RCC 7860 (cell line): ENCODE measurements at places on chromosomes 11 and 22.

DNA sequence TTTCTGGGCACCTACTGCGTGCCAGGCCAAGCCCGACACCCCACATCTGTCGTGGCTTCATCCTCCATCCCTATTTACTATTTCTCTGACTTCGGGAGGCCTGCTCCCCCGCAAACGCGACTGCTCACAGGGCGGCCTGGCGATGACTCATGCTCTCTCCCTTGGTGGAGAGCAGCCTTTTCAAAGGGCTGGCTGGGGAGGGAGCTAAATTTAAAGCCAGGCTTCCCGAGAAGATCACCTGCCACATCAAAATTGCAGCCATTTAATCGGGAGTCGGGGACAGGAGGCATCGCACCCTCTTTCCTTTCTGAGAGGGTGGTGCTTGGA, 24.9 kb upstream of the SHISAL1 start:
- DNase-seq = peak; percentile 43

GRCh38 chr11:69923196-69923595, 104.0 kb upstream of the FGF3 start:
- DNase-seq = no peak

- no peak for DNase-seq
Measured at GRCh38 chr11:41190437-41191082, 268.9 kb downstream of the LRRC4C start.

DNA sequence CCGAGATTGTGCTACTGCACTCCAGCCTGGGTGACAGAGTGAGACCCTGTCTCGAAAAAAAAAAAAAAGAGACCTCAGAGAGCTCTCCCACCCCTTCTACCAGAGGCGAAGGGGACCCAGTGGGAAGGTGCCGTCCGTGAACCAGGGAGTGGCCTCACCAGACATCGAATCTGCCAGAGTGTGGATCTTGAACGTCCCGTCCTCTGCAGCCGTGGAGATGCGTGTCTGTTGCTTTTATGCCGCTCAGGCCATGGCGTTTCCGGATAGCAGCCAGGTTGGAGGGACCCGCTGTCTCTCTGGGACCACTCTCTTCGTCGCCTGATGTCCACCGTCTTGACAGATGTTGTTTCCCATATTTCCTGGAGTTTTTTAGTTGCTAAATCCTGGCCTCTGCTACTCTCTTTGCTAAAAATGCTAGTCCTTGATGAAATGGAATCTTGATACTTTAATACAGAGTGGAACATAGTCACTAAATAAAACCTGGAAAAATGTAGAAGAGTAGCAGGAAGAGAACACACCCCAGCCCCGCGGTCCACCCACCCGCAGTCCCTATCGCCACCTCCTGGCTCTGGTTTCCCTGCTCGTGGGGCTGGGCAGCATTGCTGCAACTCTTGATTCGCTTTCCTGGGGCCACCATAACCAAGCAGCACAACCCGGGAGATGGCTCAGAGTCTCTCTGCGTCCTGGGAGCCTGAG, 12.0 kb upstream of the MUC6 start:
- DNase-seq = no peak

DNA sequence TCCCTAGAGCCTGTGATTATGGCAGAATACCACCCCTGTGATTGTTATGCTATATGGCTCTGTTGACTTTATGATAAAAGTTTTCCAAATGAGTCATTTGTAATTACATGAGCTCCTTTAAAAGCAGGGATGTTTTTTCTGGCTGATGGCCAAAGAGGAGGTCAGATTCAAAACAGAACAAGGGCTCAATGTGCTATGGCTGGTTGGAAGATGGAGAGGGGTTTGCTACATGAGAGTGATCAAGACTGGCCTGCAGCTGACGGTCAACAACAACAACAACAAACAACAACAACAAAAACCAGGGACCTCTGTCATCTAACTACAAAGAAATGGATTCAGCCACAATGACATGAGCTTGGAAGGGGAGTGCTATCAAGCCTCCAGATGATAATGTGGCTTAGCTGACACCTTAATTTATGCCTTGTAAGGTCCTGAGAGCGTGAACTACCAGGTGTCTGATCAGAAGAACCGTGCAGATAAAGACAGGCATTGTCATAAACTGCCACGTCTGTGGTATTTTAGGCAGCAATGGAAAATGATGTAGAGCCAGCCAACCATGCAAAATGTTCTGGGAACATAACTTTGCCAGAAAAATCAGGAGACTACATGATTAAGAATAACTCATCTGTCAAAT, 47.2 kb downstream of the PIWIL3 start:
- DNase-seq = peak; percentile 73

DNA sequence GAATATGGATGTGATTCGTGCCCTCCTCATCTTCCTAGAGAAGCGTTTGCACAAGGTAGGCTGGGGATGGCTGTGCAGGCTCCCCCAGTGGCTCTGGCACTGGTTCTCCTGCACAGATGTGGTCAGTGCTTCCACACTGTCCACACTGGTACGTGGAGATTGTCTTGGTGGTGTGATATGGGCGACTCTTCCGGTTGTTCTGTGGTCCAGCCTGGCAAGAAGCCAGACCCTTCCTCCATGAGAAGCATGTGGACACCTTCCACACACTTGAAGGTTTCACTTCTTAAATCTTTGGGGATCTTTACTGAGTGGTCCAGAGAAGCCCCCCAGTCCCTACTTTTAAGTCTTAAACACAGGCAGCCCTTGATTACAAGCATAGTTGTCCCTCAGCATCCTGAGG, 3.8 kb downstream of the RIC8A start:
- DNase-seq = no peak

DNA sequence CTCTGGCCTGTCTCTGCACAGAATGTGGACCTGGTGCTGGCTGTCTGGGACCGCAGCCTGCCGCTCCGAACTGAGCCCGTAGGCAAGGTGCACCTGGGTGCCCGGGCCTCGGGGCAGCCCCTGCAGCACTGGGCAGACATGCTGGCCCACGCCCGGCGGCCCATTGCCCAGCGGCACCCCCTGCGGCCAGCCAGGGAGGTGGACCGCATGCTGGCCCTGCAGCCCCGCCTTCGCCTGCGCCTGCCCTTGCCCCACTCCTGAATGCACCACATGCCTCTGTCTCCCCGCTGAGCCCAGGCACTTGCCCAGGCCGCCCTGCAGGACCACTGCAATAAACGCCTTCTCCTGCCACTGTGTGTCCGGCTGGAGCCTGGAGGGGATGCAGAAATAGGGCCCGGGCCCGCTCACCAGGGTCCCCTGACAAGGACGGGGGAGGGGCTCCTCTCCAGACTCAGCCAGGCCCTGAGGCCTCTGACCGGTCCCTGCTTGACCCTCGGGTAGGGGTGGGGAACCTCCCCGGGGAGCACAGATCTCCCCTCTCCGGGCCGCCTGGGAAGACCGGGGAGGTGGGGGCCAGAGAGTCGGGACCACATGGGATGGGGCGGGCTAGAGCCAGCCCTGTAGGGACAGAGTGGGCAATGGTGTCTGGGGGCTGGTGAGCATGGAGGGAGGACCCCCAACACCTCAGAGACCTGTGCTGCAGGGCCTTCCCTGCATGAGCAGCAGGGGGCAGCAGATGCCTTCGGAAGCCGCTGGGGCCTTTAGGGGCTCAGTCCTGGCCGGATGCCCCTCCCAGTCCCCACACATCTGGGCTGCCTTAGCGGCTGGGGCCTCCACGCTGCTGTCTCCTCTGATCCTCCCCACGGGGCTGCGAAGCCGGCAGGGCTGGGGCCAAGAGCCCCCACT, 1.4 kb upstream of the TNNI2 start:
- DNase-seq = no peak

DNA sequence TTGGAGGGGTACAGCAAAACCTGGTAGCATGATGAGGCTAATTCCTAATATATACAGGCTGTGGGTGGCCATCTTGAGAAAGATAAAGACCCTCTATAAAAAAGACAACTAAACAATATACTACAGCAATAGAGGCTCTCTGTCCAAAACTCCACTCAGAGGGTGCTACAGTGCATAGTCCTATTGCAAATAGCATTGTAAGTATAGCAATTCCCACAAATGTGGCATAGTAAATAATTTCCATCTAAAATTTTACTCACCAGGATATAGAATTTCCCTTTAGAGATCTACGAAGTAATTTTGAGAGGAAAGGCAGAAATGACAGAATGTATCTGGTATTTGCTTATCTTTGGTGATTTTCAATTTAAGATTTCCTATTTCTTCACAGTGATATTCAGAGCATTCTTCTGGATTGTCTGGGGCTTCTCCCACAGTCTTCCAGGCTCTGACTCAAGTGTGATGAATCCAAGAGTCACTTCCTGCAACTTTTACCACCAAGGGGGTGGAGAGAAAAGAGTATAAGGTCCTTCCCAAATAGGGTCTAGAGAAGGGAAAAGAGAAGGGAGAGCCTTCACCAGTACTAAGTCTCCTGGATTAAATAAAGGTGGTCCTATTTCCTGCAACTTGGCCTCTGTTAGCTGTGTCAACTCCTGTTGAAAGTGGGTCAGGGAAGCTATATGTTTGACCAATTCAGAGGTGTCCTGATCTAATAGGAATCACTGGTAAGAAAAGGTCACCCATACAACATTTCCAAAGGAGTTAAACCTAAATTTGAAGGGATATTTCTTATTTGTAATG, 1054.7 kb upstream of the CNTN5 start:
- peak; percentile 84 for DNase-seq

DNA sequence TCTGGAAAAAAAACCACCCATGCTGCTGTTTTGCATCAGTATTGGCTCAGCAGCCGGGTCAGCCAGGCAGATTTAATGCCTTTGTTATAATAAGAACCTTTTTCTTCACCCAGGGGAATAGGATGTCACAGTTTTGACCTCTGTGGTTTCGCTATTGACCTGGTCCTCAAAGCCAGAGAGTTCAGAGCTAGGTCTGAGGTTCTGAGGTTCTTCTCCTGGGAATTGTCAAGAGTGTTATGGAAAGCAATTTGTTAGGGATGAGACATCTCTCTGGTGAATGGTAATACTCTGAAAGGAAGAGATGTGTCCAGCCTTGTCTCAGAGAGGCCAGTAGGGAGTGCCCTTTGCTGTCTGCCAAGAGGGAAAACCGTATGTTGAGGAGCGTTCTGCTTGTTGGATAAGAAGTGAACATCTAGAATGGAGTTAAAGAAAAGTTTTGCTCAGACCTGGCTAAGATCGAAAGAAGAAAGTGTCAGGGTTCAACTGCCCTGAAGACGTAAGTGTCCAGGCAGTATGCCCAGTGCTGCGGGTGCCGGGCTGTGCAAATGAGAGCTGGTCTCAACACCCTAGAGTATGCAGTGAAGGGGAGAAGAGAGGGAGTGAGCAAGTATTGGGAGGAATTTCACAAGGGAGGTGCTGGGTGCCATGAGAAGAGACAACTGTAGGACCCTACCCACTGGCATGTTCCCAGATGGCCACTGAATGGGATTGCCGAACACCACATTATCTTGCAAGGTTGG, 150.9 kb upstream of the TTC12 start:
- no peak for DNase-seq

DNA sequence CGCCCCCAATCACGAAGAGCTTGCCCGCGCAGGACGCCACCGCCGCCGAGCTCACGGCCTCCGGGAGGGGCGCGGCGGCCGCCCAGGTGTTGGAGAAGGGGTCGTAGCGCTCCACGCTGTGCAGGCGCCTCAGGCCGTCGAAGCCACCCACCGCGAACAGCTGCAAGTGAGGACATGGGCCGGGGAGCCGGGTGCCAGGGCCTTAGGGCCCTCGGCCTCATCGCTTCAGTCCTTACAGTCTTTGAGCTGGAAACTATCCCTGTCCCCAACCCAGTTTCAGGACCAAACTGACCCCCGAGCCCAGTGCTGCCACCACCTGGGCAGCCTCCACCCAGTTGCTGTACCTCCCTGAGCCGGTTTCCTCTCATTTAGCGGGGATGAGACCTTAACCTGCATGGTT, 7.6 kb downstream of the KLHL35 start:
- no peak for DNase-seq

GRCh38 chr22:22519591-22519990, 479 bp downstream of the ZNF280A start:
- no peak for DNase-seq

DNA sequence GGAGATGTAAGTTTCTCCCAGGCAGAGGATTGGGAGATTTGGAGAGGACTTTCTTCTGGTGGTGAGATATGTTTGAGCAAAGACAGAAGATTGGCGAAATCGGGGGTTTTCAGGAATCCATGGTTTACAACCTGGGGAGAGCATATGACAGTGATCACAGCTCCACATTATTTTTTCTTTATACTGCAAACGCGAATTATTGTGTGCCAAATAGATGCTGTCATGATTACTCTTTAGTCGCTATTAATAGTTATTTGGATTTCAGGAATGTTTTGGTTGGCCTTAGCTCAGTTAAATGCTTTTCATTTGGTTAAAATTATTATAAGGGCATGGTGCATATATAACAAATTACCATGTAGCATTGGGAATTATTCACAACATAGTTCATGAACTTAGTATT, 15.2 kb downstream of the ATXN10 start:
- DNase-seq = no peak

DNA sequence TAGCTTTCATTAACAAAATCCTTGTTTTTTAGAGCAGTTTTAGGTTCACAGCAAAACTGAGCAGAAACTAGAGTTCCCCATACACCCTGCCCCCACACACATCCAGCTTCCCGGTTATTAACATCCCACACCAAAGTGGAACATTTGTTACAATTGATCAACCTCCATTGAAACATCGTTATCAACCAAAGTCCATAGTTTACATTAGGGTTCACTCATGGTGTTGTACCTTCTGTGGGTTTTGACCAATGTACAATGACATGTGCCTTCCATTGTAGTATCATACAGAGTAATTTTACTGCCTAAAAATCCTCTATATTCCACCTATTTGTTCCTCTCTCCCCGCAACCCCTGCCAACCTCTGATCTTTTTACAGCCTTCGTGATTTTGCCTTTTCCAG, 28.5 kb downstream of the PRDM11 start:
- no peak for DNase-seq

GRCh38 chr22:48724899-48725298, 1102.8 kb downstream of the BRD1 start:
- no peak for DNase-seq

DNA sequence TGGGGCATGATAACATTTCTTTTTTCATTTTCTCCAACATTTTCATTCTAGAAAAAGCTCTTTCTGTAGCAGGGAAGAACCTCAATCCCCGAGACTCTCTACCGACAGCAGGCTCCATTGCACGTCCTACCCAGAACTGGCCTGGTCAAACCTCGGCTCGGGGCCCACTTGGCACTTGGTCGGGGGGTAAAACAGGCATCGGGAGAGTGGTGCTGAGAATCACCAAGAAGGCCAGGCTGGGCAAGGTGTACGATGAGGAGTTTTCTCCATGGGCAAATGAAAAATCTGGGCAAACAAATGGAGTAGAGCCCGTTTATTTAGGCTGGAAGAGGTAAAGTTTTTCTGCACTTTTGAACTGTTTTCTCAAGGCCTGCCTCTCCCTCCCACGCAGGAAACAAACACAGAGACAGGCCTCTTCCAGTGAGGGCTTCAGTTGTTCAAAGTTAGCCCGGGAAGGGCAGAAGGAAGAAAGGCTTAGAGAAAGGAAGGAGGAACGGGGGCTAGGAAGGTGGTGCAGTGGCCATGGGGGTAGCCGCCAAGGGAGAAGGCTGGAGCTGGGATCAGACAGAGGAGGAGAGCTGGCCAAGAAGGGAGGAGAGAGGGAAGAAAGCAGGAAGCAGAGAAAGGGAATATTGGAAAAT, 87.6 kb downstream of the ETS1 start:
- DNase-seq = no peak

DNA sequence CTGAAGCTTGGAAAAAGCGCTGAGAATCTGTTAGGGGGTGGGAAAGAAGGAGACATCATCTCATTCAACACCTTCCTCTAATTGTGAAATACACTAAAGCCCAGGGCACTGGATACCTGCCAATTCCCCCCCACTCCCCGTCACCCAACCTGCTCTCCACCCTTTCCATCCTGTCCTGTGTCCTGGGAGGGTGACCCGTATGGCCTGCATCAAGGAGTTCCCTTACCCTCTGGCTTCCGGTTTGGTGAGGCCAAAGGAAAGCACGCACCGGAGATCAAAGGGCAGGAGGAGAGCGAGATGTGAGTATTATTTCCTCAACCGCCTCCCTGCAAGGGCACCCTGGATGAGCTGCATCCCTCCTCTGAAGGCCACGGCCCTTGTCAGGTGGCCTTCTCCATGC, 65.0 kb upstream of the PTPRJ start:
- DNase-seq = no peak
